Activated CD4-positive, CD25-positive, alpha-beta regulatory T cell treated with anti-CD3 and anti-CD28 coated beads, Interleukin-2, amount 50 U/mL, for 16 hours (primary cell): ENCODE measurements at places on chromosomes 7 and 10.

GRCh38 chr7:16889851-16890415 is 8.2 kb upstream of the AGR3 start:
- no peak for DNase-seq

DNA sequence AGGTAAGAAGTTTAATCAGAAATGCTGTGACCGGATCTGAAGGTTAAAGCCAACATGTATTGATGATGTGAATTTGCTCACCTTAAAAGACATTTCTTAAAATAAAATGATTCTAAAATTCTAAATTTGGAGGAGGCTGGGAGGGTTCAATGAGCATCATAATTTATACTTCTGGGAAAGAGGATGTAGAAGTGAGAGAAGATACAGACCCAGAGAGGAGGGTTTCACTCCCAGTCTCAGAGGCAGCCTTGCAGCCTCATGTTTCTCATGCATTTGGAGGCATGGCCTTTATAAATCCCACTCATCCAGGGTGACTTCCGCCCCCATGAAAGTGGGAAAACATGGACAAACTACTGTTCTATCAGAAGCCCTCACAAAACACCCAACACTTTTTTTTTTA is 305.6 kb upstream of the PITRM1 start:
- DNase-seq: no peak

GRCh38 chr7:133931053-133931452 is 196.1 kb upstream of the LRGUK start:
- no peak for DNase-seq

DNA sequence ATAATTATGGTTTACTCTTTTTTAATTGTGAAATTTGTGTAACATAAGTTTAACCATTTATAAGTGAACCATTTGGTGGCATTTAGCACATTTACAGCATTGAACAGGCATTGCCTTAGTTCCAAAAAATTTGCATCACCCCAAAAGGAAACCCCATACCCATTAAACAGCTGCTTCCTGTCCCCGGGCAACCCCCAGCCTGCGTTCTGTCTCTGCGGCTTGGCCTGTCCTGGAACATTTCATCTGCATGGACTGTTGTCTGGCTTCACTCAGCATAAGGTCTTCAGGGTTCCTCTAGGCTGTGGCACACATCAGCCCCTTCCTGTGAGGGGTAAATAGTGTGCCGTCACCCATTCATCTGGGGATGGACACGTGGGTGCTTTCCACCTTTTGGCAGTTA is 6.9 kb downstream of the RET start:
- DNase-seq: no peak

DNA sequence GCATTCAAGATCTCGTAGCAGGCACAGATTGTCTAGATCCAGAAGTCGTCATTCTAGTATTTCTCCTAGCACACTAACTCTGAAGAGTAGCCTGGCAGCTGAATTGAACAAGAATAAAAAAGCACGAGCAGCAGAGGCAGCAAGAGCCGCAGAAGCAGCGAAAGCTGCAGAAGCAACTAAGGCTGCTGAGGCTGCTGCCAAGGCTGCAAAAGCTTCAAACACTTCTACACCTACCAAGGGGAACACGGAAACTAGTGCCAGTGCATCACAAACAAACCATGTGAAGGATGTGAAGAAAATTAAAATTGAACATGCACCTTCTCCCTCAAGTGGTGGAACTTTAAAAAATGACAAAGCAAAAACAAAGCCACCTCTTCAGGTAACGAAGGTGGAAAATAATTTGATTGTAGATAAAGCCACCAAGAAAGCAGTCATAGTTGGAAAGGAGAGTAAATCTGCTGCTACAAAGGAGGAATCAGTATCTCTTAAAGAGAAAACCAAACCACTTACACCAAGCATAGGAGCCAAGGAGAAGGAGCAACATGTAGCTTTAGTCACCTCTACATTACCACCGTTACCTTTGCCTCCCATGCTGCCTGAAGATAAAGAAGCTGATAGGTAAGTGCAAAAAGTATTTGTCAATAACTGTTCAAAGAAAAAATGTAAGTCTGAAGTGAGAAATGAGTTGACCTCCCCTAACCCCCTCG is 37.7 kb downstream of the CDK13 start:
- DNase-seq: no peak

DNA sequence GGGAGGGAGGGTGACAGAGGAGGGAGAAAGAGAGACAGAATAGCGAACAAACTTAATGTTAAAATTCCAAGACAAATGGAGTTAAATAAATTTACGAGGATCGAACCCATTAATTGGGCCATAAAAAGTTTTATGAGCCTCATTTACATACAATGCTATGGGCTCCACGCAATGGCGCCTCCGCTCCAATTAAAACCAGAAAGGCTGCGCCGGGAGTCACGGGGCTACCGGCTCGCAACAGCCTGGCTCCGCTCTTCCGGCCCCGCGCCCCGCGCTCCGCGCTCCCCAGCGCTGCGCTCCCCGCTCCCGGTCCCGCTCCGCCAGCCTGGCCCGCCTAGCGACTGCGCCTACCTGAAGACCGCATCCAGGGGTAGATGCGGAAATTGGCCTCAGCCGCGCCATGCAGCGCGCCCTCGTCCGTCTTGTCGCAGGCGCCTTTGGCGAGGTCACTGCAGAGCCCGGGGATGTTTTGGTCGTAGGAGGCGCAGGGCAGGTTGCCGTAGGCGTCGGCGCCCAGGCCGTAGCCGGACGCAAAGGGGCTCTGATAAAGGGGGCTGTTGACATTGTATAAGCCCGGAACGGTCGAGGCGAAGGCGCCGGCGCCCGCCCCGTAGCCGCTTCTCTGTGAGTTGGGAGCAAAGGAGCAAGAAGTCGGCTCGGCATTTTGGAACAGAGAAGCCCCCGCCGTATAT is 513 bp downstream of the HOXA7 start:
- DNase-seq: no peak

GRCh38 chr7:134632937-134633540 is 13.6 kb upstream of the BPGM start:
- DNase-seq: no peak

GRCh38 chr7:34596887-34597286 is 61.1 kb upstream of the NPSR1 start:
- no peak for DNase-seq

DNA sequence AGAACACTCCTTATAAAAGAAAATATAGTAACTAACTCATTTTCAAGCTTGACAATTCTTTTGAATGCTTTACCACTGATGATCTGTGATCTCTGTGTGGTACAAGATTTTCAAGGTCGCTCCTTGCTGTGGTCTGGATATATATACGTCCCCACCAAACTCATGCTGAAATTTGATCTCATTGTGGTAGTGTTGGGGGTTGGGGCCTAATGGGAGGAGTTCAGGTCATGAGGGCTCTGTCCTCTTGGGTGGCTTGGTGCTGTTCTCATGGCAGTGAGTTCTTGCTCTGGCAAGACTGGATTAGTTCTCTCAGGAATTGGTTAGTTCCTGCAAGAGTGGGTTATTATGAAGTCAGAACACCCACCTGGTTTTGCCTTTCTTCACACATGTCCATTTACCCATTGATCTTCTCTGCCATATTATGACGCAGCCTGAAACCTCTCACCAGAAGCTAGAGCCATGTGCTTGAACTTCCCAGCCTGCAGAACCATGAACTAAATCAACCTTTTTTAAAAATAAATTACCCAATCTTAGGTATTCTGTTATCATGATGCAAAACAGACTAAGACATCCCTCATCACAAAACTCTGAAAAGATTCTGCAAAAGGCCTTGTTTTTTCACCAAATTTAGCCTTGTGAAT is 8.3 kb upstream of the EDRF1 start:
- no peak for DNase-seq

DNA sequence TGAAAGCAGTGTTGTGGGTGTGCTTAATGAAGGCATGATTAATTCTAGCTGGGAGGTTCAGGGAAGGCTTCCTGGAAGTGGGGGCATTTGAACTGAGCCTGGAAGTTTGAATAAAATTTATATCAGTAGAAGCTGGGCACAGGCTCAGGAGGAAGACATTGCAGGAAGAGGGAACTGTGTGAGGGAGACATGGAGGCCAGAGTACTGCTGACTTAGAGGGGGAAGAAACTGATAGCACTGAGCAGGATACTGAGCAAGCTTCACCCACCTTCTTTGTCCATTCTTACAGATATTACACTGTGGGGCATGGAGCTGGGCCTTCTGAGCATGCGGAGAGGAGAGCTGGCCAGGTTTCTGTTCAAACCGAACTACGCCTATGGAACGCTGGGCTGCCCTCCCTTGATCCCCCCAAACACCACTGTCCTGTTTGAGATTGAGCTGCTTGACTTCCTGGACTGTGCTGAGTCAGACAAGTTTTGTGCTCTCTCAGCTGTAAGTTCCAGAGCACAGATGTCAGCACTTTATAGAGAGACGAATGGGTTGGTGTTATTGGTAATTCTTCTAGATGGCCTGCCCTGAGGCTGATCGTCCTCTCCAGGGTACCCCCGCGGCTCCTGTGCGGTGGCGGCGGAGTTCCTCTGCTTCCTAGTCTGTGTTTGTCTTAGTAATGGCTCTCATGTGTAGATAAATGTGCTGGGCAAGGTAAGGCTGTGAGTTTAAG is 2.1 kb downstream of the FKBP6 start:
- DNase-seq: no peak

- DNase-seq: no peak
These were observed 108.9 kb upstream of the ZMIZ1 start for GRCh38 chr10:78959924-78960285.

DNA sequence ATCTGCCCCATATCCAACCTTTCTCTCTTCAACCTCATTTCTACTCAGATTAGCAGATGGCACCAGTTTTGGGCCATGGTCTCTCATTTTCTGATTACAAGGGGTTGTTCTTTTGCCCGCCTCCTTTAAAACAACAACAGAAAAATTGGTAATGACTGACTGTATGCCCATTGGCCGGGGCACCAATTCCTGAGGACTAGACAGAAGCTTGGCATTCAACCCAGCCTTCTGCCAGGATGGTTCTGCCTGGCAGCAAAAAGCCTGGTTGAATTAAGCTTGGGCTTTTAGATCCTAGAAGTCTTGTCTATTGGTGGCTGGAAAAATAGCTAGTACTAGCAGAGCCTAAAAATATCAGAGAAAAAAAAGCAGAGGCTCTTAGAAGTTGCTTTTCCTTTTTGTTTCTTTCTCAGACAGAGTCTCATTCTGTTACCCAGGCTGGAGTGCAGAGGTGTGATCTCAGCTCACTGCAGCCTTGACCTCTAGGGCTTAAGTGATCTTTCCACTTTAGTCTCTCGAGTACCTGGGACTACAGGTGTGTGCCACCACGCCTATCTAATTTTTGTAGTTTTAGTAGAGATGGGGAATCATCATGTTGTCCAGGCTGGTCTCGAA is 402.6 kb downstream of the AUTS2 start:
- no peak for DNase-seq

GRCh38 chr7:43195768-43196167 is 83.3 kb downstream of the HECW1 start:
- no peak for DNase-seq

GRCh38 chr10:4635388-4635787 is 190.6 kb upstream of the AKR1E2 start:
- DNase-seq: no peak
